ENCODE measurements at places on chromosomes 4 and X. TPM values are rescaled to one million over a fixed set of nuclear protein-coding genes. Genes with fewer than 3 reads are reported as not detected.

Gene PORCN
- 20.2 TPM for total RNA-seq

Gene VEGFD
- total RNA-seq = not detected

Gene GATA1
- not detected for total RNA-seq

Gene TEX13C
- total RNA-seq = not detected

Gene CSAG1
- not detected for total RNA-seq

DNA sequence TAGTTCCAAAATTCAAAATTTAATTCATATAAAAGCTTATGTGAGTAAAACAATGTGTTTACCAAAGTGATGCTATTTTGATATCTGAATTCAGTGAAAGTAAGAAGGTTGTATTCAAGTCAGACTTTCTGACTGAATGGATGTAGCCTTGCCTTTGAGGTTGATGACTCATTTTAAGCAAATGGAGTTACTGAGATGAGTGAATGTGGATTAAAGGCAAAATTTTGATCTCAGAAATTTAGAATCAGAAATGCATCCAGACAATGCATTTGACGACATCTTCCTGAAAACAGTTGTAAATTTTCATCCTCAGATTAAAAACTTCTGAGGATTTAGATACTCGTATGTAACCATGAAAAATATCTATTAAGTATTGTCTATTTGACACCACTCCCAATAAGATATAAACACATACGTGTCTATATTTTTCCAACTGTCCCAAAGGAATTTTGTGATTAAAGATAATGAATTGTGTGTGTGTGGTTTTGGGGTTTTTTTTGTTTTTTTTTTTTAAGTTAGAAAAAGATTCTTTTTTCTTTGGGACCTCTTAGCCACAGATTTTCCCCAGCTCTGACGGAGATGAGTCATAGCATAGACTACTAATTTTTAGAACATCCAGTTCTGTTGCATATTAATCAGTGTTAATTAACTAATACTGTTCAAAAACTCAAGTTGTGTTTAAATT is 34.4 kb downstream of the NFKB1 start:
- no peak for DNase-seq

GRCh38 chr4:108060164-108060563 is 70.5 kb downstream of the HADH start:
- DNase-seq = no peak

- no peak for DNase-seq
These were observed 69.0 kb downstream of the SLC16A2 start for GRCh38 chrX:74490247-74490646.

- no peak for DNase-seq
These were observed 55.5 kb upstream of the SMIM10 start for GRCh38 chrX:134935276-134935675.

GRCh38 chrX:153922932-153923857 is 2.9 kb downstream of the ARHGAP4 start:
- DNase-seq = no peak

DNA sequence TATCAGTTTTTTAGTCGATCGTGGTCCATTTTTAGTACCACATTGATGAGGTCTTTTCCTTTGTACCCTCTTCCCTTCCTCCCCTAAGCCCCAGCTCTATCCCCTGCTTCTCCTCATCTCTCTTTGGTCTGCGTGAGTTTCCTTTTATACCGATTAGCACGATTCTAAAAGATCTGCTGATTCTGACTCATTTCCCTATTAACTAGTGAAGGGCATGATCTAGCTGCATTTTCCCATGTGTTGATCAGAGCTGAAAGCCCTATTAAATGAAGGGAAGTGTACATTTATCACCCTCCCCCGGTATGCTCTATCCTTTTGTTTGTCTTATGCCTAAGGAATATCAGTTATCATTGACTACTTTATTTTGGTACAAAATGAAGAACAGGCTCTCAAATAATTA is 181.7 kb upstream of the NPY2R start:
- DNase-seq = no peak

DNA sequence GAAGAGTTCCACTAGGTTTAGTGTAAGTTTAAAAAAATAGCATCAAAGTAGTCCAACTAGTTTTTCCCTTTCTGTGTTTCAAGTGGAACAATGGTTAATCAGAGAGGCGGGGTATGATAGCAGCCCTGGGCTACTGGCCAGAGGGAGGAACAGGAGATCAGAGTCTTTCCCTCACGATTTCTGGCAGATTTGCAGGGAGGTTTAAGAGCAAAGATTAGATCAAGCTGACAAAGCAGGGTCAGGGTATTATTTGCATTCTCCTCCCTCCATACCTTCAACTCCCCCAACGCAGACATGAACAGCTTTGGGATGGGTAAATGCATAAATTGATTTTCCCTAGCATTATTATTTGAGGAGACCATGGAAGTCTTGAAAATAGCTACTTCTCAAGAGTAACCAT is 277.6 kb upstream of the DIAPH2 start:
- no peak for DNase-seq

- DNase-seq = no peak
These were observed 1.8 kb downstream of the LNX1 start for GRCh38 chr4:53589511-53589910.

DNA sequence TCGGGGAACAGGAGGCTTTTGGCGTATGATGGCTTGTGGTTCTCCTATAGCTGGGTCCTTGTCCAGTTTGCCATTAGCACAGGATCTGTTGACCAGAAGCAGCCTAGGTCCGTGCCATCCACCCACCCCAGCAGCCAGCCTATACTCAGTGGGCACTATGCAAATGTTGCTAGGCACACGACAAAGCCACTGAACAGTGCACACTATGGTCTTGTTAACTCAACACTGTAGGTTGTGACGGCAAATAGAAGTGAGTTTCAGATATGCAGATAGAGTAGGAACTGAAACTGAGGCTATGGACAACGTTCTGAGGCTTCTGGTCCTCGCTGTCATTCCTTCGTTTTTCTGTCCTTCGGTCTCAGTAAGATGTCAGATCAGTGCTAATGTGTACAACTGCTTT is 541.3 kb upstream of the TENM3 start:
- DNase-seq = no peak

All from osteocyte (in vitro differentiated cells).